GM23248 (cell line): ENCODE measurements at places on chromosomes 7 and 10. TPM values are rescaled to one million over a fixed set of nuclear protein-coding genes. Genes with fewer than 3 reads are reported as not detected.

The PRSS37 gene
- not detected in 2 replicates for total RNA-seq

The SHTN1 gene
- 0.86 and 1.6 TPM in 2 replicates for total RNA-seq

The NUDT5 gene
- 26.9 and 33.2 TPM in 2 replicates for total RNA-seq

DNA sequence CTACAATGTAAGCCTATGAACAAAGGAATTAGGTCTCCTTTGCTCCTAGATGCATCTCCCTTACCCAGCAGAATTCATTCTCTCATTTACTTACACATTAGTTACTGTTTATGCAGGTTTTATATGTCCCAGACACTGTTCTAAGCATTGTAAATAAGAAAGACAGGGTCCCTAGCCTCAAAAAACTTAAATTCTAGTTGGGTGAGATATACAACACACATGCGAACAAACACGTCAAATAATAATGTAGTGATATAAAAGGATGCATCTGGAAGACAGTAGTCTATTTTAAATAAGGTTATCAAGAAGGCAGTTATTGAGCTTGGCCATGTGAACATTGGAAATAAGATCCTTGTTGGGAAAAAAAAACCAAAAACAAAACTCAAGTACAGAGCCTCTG, 479.7 kb downstream of the DNAJB9 start:
- no peak for DNase-seq

The MYO1G gene
- total RNA-seq = not detected in 2 replicates

GRCh38 chr7:18997477-18998150, 119.8 kb downstream of the TWIST1 start:
- DNase-seq = no peak
